Urothelium cell line (cell line): ENCODE measurements at places on chromosomes 6 and 20.
A peak's percentile ranks its signal among the peaks of the same experiment; 100 is the strongest.

GRCh38 chr6:35955071-35955470 lies 34.2 kb upstream of the SRPK1 start:
- no peak for DNase-seq

GRCh38 chr20:38863024-38863851 lies 57.7 kb downstream of the PPP1R16B start:
- DNase-seq: no peak

DNA sequence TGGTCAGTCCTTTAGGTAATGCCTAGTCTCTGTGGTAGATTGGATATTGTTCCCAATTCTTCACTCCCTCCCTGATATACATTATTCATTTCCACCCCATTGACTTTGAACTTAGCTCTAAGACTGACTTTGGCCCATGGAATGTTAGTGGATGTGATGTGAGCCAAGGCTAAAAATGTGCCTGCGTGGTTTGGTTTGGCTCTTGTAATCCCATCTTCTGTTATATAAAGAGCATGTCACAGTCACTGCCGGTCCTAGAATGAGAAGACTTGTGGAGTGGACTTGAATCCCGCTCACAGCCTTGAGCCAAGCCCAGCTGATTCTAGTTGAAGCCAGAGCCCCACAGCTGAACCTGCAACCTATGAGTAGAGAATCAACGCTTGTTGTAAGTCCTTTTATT lies 23.6 kb upstream of the DNAAF9 start:
- DNase-seq: no peak

DNA sequence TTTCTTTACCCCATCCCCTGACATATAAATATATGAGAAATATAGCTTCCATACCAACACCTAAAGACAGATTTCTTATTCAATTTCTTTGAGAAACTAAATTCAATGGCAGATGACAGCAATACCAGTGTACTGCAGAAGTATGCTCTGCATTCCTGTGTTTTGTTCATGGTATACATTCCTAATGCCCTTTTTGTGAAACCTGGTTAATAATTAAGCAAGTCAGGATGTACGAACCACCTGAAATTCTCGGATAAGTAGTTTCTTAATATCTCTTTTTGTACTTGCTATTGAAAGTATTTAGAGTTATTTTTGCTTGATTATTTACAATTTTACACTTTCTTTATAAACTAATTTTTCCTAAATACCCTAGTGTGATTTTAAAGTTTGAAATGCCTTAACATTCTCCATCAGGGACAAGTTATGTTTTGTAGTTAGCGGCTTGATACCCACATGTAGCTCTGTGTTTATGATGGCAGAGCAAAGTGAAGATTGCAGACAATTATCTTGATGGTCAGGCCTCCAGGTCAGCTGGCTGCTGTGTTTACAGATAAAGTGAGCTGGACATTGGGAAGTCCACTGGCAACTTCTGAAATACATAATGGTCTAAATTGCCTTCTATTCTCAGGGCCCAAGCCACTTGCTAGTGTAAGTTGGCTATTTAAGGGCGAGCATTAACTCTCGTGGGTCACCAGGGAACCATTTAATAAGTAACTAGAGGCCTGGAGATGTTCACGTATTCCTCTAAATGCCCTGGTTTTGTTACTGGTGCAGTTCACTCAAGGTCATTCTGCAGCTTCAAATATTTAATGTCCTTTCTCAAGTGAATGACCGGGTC lies 58.2 kb downstream of the PLCB1 start:
- no peak for DNase-seq

DNA sequence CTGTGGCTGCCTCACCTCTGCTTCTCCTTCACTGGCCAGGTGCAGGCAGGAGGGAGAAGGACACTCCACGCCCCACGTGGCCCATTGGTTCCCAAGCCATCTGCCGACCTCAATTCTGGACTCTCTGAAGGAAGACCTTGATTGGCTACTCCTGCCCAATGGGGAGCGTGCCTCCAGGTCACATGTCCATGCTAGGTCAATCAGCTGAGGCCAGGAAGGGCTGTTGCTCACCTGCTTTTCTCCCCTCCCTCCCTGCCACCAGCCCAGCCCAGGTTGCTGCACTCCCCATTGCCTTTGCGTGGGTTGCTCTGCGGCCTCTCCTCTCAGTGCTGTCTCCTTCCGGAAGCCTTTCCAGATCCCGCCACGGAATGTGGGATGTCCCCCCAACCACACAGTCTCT lies 21.9 kb upstream of the CDH4 start:
- DNase-seq: no peak

- no peak for DNase-seq
Measured at GRCh38 chr6:49202924-49203536, 260.0 kb downstream of the MMUT start.

GRCh38 chr6:115539531-115539930 lies 521.2 kb downstream of the FRK start:
- no peak for DNase-seq

- DNase-seq: no peak
Measured at GRCh38 chr20:54161008-54161820, 12.6 kb downstream of the CYP24A1 start.

DNA sequence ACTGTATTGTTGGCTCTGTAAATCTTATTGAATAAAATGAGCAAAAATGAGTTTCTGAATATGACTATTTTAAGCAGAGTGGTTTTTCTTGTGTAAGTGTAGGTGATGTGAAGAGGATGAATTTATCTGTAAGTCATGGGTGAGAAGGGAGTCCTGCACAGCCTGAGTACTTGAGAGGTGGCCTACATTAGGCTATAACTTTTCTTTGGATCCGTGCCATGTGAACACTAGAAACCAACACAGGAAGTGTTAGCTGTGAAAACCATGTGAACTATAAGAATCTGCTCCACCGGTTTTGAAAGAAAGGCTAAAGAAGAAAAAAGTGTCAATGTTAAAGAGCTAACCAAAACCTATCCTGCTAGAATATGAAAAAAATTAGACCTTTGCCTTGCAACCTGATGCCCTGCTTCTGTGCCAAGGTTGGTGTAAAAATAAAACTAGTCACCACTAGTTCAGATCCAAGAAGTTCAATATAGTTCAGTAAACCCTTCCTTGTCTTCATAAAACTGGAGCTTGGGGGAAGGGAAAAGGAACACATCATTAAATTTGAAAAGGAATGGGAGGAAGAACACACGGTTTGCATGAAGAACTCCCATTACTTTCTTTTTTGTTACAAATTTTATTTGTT lies 21.3 kb downstream of the PLCB1 start:
- no peak for DNase-seq

DNA sequence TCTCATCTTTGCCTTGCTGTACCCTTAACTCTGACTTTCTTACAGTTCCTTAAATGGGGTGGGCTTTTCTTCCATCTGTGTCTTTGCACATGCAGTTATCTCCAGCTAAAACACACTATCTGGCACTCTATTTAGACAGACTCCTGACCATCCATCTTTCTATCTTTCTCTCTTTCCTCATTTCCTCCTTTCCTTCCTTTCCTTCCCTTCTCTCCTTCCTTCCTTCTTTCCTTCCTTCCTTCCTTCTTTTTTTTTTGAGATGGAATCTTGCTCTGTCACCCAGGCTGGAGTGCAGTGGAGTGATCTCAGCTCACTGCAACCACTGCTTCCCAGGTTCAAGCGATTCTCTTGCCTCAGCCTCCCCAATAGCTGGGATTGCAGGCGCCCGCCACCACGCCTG lies 8.2 kb downstream of the NOTCH4 start:
- no peak for DNase-seq

DNA sequence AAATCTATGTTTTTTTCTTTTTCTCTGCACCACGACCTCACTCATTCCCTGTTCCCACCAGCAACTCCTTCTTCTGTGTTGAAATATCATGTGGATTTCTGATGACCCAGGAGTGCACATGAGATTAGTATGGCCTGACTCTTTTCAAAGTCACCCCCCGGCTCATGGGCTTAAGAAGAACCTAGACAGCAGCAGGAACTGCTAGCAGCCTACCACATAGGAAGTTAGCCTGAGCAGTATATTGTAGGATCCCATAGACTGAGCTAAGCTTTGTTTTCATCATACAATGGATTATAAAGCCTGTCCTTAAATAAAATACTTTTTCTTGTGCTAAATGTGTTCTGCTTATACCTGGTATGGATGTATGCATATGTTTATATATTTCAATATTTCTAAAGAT lies 6.7 kb downstream of the KLHL32 start:
- no peak for DNase-seq

GRCh38 chr6:21596949-21597682 lies 3.6 kb downstream of the SOX4 start:
- DNase-seq: no peak

- no peak for DNase-seq
Measured at GRCh38 chr6:116359131-116359530, 11.6 kb upstream of the DSE start.

DNA sequence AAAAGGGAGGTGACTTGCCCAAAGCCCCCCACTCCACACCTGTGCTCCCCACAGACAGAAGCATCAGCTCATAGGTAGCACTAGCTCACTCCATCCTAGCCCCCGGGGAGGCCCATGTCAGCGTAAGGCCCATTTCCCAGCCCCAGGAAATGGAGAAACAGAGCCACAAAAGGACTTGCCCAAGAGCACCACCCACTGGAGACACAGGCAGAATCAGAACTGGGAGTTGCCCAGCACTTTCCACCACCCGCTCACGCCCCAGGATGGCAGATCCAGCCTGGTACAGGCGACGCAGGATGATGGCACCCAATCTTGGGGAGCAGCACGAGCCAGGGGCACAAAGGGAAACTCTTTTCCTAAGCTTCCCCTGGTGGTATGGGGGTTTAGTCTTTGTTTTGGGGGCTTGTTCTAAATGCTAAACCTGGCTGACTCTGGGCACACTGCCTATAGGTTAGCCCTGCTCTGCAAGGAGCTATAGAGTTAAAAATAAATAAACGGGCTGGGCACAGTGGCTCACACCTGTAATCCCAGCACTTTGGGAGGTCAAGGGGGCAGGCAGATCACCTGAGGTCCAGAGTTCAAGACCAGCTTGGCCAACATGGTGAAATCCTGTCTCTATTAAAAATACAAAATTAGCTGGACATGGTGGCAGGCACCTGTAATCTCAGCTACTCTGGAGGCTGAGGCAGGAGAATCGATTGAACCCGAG lies 11.8 kb downstream of the C20orf203 start:
- DNase-seq: no peak

GRCh38 chr6:138817799-138818198 lies 21.9 kb downstream of the ECT2L start:
- DNase-seq: peak; percentile 67

- no peak for DNase-seq
Measured at GRCh38 chr6:151661928-151662327, 145.6 kb upstream of the ESR1 start.

GRCh38 chr6:36999061-36999750 lies 6.2 kb upstream of the FGD2 start:
- no peak for DNase-seq

GRCh38 chr6:3784423-3784822 lies 32.9 kb upstream of the PXDC1 start:
- no peak for DNase-seq

DNA sequence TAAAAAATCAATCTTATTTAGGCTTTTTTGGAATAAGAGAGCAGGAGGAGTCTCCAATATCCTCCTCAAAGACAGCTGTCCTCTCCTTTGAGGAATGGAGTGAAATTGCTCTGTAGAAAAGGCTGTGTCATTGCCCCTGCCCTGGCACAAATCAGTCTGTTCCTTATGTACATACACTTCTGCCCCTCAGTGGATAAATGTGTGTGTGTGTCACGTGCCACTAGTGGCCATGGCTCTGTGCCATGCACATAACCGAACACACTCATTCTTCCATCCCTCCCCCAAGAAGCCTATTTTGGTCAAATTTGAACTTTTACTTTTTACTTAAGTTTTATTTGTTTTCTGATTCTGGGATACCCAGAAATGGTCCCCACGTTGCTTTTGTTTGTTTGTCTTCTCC lies 49.2 kb downstream of the ANKS1A start:
- DNase-seq: no peak

DNA sequence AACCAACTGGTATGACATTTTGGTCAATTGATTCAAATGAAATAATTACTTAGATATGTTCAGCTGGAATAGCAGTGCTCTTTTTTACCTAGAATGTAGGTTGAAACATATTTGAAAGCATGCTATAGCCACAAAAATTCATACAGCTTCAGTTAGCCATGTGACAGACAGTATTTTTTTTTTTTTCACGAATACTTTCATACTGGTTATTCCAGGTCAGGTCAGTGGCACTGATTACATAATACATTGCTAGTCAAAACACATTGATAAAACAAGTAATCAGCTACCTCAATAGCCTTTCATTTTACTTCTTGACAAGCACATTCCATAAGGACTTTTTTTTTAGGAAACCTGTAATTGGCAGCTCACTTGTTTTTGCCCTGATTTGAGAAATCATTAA lies 222.6 kb downstream of the EYA4 start:
- no peak for DNase-seq

DNA sequence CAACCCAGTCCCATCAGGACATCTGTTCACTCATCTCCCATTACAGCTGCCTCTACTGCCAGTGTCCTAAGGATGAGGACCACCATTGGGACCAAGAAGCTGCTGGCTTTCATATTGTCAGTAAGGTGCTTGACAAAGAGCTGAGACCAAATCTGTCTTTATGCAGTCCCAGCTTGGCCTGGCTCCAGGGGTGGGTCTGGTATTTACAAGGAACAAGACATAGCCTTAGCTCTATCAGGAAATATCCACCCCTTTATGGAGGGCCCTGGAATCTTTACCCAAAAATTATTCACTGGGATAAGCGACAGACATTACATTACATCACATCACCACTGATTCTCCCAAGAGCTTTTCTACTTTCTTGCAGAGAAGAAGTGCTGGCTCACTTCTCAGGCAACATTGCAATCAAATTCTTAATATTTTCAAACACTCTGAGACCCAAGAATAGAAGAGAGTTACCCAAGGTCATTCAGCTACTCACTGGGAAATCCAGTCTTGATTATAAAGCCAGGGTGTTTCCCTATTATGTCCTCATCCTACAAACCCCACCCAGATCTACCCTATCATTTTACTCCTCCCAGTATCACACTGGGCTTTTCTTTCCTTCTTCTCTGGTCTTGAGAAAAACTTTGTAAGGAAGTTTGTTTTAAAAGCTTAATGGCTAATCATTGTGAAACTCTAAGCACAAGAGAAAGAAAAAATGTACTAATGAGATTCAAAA lies 11.5 kb upstream of the PI3 start:
- DNase-seq: no peak

- DNase-seq: peak; percentile 2
Measured at GRCh38 chr6:86192123-86192522, 549.4 kb upstream of the SYNCRIP start.
